Stimulated activated CD4-positive, alpha-beta T cell treated with anti-CD3 and anti-CD28 coated beads, Interleukin-1b, Interleukin-23, amount 100 ng/mL, for 24 hours (primary cell): ENCODE measurements at places on chromosomes 5 and 9.

DNA sequence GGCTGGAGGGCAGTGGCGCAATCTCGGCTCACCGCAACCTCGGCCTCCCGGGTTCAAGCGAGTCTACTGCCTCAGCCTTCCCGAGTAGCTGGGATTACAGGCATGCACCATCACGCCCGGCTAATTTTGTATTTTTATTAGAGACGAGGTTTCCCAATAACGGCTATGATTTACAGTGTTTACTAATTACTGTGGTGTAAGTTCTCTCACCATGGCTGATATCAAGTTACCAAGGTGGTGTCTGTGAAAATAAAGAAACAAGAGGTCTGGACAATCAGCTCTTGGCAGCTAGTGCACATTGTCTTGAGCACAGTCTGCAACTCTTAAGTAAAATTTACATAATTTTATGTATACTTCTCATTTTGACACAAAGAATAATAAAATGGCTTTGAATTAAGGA is 385.5 kb upstream of the COX7C start:
- no peak for DNase-seq

GRCh38 chr5:37071901-37072581 is 177.1 kb downstream of the CPLANE1 start:
- DNase-seq: no peak

DNA sequence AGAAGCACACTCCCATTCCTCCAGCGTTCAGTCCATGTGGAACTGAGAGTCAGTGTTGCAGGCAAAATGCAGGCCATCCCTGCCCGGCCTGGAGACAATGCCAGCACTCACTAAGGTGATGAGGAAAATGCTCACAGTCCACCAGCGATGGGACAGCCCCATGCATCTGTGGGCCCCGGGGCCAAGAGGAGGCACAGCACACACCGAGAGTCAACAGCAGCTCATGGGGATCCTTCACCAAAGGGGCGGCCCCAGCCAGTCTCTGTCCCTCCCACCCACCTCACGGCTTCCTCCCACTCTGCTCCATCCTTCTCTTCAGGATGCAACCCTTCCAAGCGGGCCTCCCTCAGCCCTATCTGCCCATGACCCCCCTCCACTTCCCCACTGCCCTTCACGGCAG is 6.2 kb downstream of the SEMA4D start:
- no peak for DNase-seq

DNA sequence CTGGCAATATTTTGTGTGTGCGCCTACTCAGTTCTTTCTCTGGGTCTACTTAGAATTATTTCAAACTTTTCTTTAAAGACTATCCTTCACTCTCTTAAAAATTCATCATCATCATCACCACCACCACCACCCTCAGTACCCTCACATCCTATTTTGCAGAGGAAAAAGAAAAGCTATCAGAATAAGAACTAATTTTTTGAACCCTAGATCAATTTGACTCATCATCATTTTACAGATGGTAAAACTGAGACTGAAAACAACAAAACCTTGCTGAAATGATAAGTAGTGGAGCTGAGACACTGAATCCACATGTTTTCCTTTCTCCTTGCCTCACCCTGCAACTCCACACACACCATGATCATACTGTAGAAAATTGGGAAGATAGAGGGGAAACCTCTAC is 119.3 kb downstream of the SSBP2 start:
- DNase-seq: no peak

DNA sequence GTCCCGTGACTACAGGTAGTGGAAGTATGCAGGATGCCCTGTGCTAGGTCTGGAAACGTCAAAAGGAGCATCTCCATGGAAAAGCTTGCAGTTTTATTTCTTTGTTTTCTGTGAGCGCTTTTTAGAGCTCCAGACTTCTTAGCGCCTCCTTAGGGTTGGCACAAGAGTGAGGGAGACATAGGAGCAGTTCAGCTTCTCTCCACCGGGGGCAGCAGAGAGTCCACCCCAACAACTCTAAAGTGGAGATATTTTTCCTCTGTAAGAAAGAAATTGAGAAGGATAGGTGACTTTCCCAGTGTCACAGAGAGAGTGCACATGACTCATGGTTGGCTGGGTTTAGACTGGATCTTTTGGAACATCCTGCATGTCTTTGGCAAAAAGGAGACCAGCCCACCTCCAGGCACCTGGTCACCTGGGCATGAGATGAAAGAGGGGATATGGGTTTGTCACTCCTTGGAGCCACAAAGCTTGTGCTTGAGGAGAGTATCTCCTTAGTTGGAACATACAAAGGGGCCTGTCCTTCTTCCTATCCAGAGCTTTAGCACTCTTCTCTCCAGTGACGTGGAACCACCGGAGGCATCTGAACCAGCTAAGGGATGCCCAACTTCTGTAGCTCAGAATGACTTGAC is 637.7 kb downstream of the SEMA5A start:
- no peak for DNase-seq

DNA sequence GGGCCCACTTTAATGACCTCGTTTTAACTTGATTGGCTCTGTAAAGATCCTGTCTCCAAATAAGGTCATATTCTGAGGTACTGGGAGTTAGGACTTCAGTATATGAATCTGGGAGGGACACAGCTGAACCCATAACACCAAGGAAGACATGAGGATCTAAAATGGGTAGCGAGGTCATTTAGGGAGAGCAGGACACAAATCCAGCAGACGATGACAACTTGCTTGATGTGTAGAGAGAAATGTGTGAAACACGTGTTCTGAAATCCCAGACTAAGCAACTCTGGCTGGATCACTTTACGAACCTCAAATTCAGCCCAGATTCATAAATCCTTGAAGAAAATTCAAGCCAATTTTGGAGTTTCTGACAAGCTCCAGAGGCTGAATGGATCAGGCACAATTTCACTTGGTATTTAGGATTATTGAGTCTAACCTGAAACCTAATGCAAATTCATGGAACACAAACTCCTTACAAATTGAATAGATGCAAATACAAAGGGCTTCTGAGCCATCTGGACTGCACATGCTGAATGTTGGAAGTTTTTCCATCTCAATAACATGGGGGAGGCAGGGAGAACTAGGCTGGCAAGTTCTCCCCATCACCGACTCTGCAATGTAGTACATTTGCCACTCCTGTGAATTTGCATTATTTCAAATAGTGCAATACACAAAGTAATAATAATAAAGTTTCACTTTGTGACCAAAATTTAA is 74.0 kb upstream of the SLC30A5 start:
- DNase-seq: no peak

GRCh38 chr9:128747241-128747640 is 23.3 kb upstream of the ZDHHC12 start:
- no peak for DNase-seq

DNA sequence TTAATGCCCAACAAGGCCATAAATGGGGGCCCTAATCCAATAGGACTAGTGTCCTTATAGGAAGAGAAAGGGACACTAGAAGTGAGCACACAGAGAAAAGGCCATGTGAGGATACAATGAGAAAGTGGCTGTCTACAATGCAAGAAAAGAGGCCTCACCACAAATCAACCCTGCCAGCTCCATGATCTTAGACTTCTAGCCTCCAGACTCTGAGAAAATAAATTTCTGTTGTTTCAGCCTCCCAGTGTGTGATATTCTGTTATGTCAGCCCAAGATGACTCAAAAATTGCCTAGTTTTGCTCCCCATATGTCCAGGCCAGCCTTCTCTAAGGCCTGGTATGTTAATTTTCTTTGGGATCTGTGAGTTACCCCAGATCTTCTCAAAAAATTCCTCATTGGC is 32.3 kb upstream of the HTR4 start:
- DNase-seq: no peak

- DNase-seq: no peak
Observed at GRCh38 chr9:125272697-125273096, 11.1 kb downstream of the GAPVD1 start.

GRCh38 chr5:180287404-180287803 is 4.5 kb downstream of the MAPK9 start:
- no peak for DNase-seq
